ENCODE measurements at places on chromosomes 1 and 21.

DNA sequence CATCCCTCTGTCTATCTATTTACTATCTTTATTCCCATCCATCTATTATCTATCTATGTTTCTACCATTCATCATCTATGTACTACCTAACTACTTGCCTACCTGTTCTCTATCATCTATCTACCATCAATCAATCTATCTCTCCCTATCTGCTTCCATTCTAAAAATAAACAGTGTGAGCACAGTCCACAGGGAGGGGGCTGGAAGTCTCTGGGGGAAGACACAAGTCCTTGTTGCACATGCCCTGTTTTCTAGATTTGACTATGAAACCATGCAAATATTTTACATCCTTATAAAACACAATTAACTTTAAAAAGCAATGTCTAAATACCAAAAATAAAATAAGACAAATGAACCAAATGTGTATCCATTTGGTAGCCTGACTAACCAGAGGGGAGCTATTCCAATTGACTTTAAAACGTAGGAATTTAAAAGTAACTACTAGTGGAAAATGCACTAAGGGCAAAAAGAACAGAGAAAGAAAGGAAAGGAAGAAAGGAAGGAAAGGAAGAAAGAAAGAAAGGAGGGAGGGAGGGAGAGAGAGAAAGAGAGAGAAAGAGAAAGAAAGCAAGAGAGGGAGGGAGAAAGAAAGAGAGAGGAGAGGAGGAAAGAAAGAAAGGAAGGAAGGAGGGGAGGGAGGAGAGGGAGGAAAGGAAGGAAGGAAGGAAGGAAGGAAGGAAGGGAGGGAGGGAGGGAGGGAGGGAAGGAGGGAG lies 13.6 kb upstream of the RIPK4 start:
- DNase-seq = no peak

GRCh38 chr1:180791806-180792205 lies 120.9 kb upstream of the KIAA1614 start:
- no peak for DNase-seq

- no peak for DNase-seq
Observed at GRCh38 chr1:39110325-39110851, 84.2 kb downstream of the NDUFS5 start.

DNA sequence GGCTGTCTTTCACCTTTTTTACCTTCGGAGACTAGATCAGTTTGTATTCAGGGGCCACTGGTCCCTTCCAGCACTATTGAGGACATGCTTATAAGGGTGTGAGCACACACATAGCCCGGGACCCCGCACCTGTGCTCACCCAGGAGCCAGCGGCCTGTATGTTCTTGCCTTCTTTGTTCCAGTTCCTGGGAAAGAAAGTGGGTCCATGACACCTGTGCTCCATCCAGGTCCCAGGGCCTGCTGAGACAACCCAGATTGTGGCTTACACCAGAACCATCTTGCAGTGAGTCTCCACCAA lies 207.8 kb downstream of the TOMM20 start:
- DNase-seq = no peak

DNA sequence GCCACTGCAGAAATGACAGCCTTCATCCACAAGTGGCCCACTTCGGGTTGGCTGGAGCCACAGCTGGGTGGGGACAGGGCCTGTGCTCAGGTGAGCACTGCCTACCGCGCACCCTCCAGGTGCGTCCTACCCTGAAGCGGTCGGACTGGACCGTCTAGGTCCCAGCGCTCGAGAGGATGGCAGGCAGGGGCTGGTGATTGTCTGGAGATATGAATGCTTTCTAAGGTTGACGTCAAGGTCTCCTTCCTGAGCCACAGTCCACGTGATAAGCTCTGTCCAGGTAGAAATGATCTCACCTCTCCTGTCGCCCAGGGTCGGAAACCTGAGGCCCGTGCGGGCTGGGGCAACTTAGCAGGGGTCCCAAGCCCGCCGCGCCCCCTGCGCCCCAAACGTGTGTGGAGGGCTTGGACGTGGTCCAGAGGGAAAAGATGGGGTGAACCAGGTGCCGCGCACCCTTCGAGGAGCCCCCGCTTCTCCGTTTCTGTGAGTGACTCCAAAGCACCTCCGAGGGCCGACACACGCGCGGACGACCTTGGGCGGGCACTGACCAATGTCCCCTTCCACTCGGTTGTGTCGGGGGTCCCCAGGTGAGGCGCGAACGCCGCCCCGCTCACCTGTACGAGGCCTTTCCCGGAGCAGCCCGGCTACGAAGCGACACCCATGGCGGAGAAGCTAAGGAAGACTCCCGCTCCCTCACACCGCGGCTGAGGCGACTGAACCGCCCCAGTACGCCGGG lies 853 bp upstream of the DOP1B start:
- DNase-seq = no peak

DNA sequence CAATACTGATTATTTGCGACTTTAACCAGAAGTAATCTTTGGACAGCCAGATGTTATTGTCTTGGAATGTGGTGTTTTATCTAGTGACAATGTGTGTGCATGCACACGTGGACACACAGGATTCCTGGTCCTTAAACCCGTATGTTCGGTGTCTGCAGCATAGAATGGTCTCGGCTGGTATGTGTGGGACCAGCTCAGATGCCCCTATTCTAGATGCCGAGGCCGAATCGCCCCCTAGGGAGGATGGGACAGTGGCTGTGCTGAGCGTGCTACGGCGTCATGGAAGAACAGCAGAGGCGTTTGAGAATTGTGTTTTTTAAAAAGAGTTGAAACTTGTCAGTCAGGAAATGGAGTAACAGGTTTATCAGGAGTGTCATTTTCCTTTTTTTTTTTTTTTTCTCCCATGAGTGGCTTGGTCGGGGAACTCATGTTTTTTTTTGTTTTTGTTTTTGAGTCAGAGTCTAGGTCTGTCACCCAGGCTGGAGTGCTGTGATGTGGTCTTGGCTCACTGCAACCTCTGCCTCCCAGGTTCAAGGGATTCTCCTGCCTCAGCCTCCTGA lies 30.1 kb downstream of the SKI start:
- no peak for DNase-seq

GRCh38 chr1:168792142-168792541 lies 63.1 kb upstream of the DPT start:
- DNase-seq = no peak

DNA sequence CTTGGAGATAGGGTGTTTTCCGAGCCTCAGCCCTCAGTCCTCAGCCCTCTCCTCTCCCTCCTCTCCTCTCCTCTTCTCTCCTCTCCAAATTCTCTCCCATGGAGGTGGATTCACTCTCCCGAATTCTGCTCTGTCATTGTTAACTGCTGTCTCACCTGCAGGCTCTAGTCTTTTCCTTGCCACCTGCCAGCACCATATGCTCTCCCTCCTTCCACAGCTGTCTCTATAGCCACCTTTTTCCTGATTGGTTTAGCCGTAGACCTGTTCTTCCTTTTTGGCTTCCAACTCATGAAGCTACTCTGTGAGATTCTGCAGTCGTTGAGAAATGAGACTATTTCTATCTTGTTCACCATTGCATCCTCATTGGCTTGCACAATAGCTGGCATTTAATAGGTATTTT lies 19.7 kb downstream of the COG2 start:
- DNase-seq = no peak

GRCh38 chr1:26276432-26276838 lies 3.5 kb upstream of the SH3BGRL3 start:
- DNase-seq = no peak

- DNase-seq = no peak
Observed at GRCh38 chr1:150696162-150696561, 792 bp downstream of the GOLPH3L start.

- no peak for DNase-seq
Observed at GRCh38 chr1:223231581-223231980, 88.5 kb upstream of the TLR5 start.

- no peak for DNase-seq
Observed at GRCh38 chr1:36258960-36259344, 34.7 kb downstream of the THRAP3 start.

DNA sequence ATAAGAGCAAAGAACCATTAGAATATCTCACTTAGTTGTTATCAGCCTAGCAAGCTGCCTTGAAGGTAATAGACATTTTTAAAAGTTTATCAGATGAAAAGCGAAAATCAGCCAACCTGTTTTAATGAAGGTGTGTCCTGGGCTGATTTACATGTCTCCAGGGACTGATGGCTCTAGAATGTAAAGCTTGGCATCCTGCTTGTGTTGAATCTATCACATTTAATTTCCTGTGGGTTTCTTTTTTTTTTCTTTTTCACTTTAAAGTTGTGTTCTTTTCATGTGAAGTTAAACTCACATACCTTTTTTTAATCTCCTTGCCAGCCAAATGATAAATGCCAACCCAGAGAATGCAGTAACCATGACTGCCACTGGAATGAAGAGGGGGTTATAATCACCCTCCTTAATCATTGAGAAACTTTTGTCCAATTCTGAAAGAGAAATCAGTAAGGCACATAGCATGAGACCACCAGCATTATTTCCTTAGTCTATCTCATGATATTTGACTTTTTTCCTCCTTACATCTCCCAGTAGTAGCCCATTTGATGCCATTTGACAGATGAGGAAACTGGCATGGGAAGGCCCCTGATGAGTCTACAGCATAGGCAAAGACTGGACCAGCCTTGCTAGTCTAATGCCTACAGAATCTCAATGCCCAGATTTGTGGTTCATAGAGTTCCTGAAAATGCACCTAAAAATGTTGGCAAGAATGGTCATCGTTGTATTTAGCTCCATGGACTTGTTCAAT lies 10.0 kb downstream of the SELL start:
- DNase-seq = no peak

- DNase-seq = no peak
Observed at GRCh38 chr1:147272042-147272441, 29.6 kb downstream of the CHD1L start.

GRCh38 chr21:43818685-43819084 lies 29.3 kb downstream of the RRP1 start:
- DNase-seq = no peak

DNA sequence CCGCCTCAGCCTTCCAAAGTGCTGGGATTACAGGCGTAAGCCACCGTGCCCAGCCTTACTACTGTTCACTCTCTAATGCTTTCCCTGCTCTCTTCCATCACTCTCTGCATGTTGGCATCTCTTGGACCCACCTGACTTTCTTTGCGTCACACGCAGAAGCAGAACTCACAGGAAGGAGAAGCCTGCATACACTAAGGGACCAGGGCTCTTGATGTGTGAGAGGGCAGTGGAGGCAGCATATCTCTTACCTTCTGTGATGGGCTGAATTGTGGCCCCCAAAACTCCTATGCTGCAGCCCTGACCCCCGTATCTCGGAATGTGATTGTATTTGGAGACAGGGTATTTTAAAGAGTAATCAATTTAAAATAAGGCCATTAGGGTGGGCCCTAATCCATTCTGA lies 26.7 kb upstream of the SLAMF9 start:
- no peak for DNase-seq

DNA sequence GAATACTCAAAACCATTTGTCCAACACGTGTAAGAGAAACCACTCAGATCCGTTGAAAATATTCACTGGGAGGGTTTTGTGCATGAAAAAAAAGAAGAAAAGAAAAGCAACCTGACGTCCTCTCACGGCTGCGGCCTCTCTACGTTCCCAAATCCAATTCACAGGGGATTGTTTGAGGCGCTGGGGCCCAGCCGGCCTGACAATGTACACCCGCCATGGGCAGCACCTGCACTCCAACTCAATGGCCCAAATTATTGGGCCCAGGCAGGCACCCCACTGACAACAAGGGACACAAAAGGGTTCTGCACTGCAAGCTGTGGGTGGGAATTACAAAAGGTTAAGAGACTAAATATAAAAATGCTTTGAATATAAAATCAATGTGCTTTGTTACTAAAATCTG lies 41.5 kb downstream of the MORN1 start:
- DNase-seq = no peak

DNA sequence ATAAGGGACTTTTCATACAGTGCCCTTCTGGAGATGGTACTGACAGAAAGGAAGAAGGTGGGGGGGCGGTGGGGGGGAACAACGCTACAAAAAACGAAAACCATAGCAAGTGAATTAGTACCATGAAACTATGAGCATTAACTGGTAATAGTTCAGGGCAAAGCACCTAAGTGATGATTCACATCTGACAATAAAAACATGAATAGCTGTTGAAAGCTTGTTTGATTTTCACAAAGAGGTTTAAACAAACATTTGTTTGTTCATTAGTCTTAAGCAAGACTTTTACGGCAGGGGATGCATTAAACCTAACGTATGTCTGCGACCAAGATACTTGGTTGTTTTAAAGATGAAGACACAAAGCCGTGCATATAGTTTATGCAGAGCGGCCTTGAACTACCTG lies 177.5 kb downstream of the LMO4 start:
- DNase-seq = no peak

DNA sequence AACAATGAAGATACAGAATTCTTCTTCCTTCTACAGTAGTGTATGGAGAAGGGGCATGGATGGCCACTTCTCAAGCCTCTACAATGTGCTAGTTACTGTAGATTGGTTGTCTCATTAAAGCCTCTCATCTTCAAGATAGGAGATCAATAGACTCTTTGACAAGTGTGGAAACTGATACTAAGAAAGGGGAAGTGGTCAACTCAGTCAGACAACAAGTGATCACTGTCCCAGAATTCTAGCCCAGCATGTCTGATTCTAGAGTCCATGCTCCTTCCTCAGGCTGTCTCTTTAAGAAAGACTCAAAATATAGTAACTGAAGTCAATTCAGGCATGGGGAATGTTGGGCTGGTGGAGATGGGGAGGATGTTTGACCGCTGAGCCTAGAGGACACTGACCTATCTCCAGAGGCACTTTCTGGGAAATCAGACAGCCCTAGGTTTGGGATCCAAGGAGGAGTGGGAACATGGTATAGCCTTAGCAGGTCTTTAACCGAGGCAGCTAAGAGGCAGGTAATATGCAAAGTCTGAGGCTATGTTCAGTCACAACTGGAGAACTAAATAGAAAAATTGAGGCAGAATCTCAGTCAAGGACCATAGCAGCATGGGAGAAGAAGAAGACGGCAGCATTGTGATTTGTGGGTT lies 39.3 kb upstream of the EYA3 start:
- DNase-seq = no peak

GRCh38 chr21:34911360-34911759 lies 137.7 kb downstream of the RUNX1 start:
- no peak for DNase-seq

DNA sequence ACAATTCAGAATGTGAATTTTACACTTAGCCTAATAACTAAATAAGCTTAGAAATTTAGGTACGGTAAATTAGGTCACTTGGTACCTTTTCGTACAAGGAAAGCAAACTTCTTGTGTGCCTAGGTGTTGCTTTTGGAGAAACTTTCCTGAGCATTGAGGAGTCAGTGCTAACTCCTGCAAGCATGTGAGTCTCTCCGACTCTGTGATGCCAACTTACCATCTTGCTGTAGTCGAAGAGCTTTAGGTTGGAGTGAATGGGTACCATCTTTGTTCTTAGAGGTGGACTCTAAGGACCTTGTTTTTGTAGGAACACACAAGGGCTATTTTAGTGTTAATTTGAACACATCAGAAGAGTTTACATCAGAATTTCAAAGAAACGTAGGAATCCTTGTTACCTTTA lies 688.9 kb downstream of the USP25 start:
- DNase-seq = no peak

DNA sequence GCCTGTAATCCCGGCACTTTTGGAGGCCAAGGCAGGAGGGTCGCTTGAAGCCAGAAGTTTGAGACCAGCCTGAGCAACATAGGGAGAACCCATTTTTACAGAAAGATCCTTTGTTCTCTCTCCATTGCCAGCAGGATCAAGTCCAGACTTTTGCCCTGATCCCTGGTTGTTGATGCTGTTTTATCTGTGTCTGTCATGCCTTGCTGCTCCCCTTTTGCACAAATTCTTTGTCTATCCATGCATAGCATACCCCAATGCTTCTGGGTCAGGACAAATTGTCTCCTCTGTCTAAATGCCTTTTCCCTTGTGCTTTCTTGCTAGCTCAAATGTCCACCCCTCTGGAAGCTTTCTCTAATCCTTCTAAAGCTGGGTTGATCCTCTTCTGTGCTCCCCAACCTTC lies 25.3 kb upstream of the FAAH start:
- DNase-seq = no peak

- DNase-seq = no peak
Observed at GRCh38 chr1:195373856-195374255, 1234.4 kb downstream of the KCNT2 start.
